ENCODE measurements at places on chromosomes 2 and 18.
A peak's percentile ranks its signal among the peaks of the same experiment; 100 is the strongest.

GRCh38 chr2:152189622-152190495 lies 14.3 kb upstream of the STAM2 start:
- DNase-seq, result no peak

DNA sequence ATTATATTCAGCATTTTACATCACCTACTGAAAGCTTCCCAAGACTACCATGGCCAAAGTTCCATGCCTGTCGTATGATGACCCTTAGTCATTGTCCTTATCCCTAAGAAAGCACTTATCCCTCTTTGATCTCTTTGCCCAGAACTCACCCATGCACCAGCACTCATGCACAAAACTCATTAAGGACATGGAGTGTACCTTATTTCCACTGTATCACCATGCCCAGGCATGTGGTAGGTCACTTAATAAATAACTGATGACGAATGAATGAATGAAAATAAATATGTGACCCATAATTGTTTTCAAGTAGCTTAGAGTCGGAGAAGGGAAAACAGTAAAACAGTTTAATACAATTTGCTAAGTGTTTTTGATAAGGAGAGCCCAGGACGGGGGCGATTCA lies 220.1 kb downstream of the IKZF2 start:
- DNase-seq, result no peak

GRCh38 chr2:202718614-202719013 lies 83.8 kb downstream of the FAM117B start:
- no peak for DNase-seq

DNA sequence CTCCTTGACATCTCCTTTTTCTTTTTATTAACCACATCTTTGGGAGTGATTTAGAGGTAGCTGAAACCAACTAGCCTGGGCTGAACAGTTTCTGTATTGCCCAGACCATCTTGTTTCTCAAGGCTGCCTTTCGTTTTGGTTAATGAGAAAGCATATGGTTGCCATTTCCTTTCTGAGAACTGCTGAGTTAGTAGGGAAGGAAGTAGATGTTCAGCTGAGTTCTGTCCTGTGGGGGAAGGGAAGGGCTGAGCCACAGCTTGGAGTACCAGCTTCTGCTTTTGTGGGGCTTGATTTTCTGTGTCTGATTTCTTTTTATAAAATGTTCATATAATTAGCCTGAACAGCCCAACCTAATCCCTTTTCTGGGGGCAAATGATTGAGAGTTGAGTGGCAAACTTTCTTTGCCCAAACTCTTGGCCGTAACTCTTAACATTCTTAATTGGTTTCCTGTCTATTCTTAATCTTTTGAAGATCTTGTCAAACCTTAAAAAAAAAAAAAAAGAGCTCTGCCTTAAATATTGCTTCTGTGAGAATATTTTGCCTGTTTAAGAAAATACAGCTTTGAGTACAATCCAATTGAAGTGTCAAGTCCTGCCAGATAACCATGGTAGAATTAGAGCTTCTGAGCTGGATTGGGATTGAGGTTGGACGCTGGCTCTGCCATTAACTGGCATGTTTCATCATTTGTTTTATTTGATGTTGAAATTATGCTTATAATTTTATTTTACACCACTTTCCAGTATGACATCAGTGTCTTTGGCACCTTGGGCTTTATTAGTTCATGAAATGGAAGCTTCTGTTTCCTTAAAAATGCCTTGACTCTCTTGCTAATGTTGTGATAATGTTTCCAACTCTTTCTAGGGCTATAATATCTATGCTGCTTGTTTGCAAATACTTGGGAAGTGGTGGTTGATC lies 1.9 kb upstream of the NABP1 start:
- DNase-seq, result peak; percentile 64

Data from sciatic nerve (tissue), 2 donors.